Activated T-helper 1 cell treated with anti-CD3 and anti-CD28 coated beads, Interleukin-12 subunit alpha, Interleukin-12 subunit beta, Interleukin-2, Interleukin-4 antibody, amounts not matched to agents 30 ng/mL and 10 ng/mL and 1 ng/mL, durations not matched to agents 14 hours and 24 hours and 36 hours (primary cell): ENCODE measurements at places on chromosomes 16 and 17.

DNA sequence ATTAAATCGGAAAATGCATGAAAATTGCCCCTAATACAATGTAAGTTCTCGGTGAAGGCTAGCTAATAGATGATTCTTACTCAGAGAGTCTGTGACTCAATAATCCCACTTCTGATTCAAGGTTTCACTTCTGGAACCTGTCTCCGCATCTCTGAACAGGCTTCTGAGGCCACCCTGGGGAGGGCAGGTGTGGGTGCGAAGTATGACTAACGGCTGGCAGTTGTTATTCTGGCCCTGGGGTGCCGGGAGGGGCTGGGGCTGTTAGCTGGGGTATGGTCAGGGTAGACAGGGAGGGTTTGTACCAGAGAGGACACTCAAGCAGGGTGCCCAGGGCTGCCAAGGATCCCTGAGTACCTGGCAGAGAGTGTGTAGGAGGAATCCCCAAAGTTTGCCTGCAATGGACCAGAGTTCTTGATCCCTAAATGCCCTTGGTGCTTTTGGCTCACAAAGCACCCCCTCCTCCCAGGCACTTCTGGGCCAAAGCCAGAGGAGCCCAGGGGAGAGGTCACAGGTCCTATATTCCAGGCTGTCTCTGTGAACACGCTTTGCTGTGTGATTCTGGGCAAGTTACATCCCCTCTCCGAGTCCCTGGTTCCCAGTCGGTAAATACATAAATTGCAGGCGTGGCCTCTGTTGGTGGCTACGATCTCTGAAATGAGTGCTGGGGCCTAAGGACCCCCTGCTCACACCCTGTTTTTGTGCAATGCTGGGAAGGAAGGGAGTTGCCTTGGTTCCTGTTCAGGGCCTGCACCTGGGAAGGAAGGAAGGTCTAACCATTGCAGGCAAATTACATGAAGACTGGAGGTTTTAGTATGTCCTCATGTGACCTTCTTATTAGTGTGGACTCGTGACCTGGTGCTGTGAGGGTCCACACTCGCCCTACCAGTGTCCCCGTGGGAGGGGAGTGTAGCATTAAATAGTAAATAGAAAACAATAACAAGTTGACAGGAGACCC, 49.9 kb upstream of the CPNE2 start:
- no peaks in the 10 kb centered on the region for H3K27me3 ChIP-seq
- peaks cover 59% of the 10 kb centered on the region for H3K36me3 ChIP-seq
- DNase-seq, result peak; percentile 66
- peaks cover 60% of the 10 kb centered on the region for H3K4me1 ChIP-seq
- H3K27ac ChIP-seq, result peak overlapping the region; percentile 98

GRCh38 chr16:31474173-31474714, 2.3 kb downstream of the TGFB1I1 start:
- H3K27me3 ChIP-seq, result peaks cover 49% of the 10 kb centered on the region
- H3K4me1 ChIP-seq, result peaks cover 23% of the 10 kb centered on the region
- H3K4me3 ChIP-seq, result no peak overlapping the region
- H3K36me3 ChIP-seq, result peaks cover 2% of the 10 kb centered on the region

- no peaks in the 10 kb centered on the region for H3K36me3 ChIP-seq
- DNase-seq, result no peak
- H3K27me3 ChIP-seq, result no peaks in the 10 kb centered on the region
- no peak overlapping the region for H3K4me3 ChIP-seq
- no peaks in the 10 kb centered on the region for H3K4me1 ChIP-seq
Measured at GRCh38 chr16:23025692-23026307, 123.5 kb downstream of the USP31 start.

GRCh38 chr17:29828676-29829284, 101.2 kb downstream of the SSH2 start:
- H3K27me3 ChIP-seq, result no peaks in the 10 kb centered on the region
- H3K27ac ChIP-seq, result no peak overlapping the region
- no peak overlapping the region for H3K4me3 ChIP-seq
- H3K4me1 ChIP-seq, result peaks cover 19% of the 10 kb centered on the region
- H3K36me3 ChIP-seq, result peaks cover 3% of the 10 kb centered on the region

GRCh38 chr16:2773188-2773968, 3.7 kb downstream of the ELOB start:
- no peak overlapping the region for H3K27ac ChIP-seq
- no peaks in the 10 kb centered on the region for H3K27me3 ChIP-seq
- peaks cover 23% of the 10 kb centered on the region for H3K4me1 ChIP-seq
- H3K4me3 ChIP-seq, result peak overlapping the region; percentile 7
- peaks cover 39% of the 10 kb centered on the region for H3K36me3 ChIP-seq

- H3K4me3 ChIP-seq, result no peak overlapping the region
- no peak overlapping the region for H3K27ac ChIP-seq
- no peak for DNase-seq
- peaks cover under 1% of the 10 kb centered on the region for H3K4me1 ChIP-seq
- H3K36me3 ChIP-seq, result no peaks in the 10 kb centered on the region
Measured at GRCh38 chr17:32931686-32932085, 3.7 kb downstream of the TMEM98 start.

DNA sequence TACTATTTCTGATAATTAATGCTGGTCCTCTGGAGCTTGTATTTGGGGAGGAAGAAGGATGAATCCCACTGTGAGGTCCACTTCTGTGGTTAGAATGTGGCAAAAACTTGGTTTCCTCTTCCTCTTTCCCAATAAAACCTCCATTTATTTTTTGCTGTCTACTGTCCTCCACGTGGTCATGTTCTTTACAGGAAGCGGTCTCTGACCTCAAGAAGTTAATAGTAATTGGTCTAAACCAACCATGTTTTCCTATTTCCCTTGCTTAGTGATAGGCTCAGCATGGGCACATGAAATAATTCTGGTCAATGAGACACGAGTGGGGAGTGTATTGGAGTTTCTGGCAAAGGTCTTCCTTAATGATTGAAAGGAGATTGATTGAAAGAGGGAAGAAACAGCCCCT, 33.9 kb downstream of the CHP2 start:
- H3K36me3 ChIP-seq, result no peaks in the 10 kb centered on the region
- peaks cover 17% of the 10 kb centered on the region for H3K27me3 ChIP-seq
- DNase-seq, result no peak
- H3K4me3 ChIP-seq, result no peak overlapping the region
- no peaks in the 10 kb centered on the region for H3K4me1 ChIP-seq

GRCh38 chr16:76732894-76733293, 455.7 kb downstream of the CNTNAP4 start:
- H3K27ac ChIP-seq, result no peak overlapping the region

DNA sequence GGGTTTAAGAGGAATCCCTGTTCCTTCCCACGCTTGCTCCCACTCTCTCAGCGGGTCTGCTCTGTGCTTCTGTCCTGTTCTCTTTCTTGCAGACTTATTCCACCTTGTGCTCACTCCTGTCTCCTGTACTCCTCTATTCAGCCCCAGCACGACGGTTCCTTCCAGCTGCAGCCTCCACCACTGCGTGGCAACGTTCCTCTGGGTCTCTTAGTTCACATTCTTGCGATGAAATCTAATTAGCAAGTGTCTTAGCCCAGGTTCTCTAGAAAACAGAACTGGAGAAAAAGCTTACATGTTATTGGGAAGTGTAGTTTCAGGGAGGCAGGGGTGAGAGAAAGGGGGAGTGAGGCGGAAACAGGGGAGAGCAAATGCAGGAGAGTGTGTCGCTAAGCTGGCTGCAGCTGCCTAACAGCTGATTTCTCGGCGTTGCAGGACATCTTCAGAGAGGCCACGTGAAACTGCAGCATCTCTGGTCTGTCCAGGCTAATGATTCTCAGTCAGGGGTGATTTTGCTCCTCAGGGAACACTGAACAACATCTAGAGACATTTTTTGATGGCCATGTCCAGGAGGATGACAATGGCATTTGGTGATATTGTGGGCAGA, 213.2 kb upstream of the NLRP1 start:
- no peak for DNase-seq
- H3K4me1 ChIP-seq, result no peaks in the 10 kb centered on the region

- peak overlapping the region; percentile 32 for H3K4me3 ChIP-seq
- no peak for DNase-seq
- peaks cover 16% of the 10 kb centered on the region for H3K27me3 ChIP-seq
Measured at GRCh38 chr16:30802936-30803335, 15.9 kb upstream of the ZNF629 start.

DNA sequence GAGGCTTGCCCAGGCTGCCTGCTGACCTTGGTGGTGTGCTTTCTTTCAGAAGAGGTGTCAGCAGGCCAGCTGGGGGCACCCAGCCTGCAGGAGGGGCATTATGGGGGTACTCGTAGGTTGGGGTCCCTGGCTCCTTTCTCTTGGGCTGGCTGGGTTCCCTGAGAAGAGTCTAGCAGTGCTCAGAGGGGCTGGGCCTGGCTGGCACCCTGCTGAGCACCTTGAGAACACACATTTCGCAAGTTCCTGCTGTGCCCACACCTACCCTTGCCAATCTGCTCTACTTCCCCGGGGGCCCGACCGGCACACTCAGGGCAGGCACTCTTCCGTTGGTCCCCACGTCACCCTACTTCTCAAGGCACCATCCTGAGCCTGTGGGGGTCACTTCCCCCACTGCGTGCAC, 5.1 kb downstream of the CEMP1 start:
- peaks cover 8% of the 10 kb centered on the region for H3K4me1 ChIP-seq
- H3K27me3 ChIP-seq, result no peaks in the 10 kb centered on the region
- no peak overlapping the region for H3K27ac ChIP-seq

DNA sequence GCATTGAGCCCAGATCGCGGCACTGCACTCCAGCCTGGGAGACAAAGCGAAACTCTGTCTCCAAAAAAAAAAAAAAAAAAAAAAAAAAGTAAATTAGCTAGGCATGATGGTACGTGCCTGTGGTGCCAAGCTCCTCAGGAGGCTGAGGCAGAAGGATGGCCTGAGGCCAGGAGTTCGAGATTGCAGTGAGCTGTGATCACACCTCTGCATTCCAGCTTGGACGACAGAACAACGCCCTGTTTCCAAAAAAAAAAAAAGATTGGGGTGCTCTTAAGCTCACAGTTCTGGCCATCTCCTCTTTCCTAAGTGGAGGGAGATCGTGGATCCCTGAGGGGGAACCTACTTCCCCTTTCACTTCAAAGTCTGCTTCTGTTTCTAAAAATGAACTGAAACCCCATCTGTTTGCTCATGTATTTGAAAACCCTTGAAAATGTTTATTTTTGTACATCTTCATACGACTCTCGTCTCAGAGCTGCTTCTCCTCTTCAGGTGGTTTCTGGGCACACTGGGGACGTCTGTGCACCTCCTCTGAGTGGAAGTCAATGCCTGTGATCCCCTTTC, 138.8 kb downstream of the PRKCA start:
- H3K4me3 ChIP-seq, result no peak overlapping the region
- no peak for DNase-seq
- peaks cover 36% of the 10 kb centered on the region for H3K4me1 ChIP-seq
- no peaks in the 10 kb centered on the region for H3K27me3 ChIP-seq

GRCh38 chr17:27488231-27488630, 32.0 kb downstream of the KSR1 start:
- H3K4me1 ChIP-seq, result peaks cover 66% of the 10 kb centered on the region
- DNase-seq, result no peak
- H3K4me3 ChIP-seq, result no peak overlapping the region
- no peaks in the 10 kb centered on the region for H3K27me3 ChIP-seq

DNA sequence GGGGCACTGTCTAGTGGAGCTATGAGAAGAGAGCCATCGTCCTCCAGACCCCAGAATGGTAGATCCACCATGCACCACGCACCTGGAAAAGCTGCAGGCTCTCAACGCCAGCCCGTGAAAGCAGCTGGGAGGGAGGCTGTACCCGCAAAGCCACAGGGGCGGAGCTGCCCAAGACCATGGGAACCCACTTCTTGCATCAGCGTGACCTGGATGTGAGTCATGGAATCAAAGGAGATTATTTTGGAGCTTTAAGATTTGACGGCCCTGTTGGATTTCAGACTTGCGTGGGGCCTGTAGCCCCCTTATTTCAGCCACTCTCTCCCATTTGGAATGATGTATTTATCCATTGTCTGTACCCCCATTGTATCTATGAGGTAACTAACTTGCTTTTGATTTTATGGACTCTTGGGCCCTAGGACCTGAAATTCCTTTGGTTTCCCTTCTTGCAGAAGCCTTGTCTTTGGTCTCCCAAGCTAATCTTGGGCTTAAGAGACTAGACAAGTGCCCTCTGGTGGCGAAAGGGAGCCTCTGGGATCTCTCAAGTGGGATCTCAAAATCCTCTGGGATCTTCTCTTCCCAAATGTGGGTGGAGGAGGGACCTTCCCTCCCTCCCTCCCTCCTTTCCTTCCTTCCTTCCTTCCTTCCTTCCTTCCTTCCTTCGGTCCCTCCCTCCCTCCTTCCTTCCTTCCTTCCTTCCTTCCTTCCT, 58.2 kb upstream of the HAPSTR1 start:
- H3K36me3 ChIP-seq, result no peaks in the 10 kb centered on the region
- DNase-seq, result no peak
- no peaks in the 10 kb centered on the region for H3K4me1 ChIP-seq
- no peak overlapping the region for H3K27ac ChIP-seq

DNA sequence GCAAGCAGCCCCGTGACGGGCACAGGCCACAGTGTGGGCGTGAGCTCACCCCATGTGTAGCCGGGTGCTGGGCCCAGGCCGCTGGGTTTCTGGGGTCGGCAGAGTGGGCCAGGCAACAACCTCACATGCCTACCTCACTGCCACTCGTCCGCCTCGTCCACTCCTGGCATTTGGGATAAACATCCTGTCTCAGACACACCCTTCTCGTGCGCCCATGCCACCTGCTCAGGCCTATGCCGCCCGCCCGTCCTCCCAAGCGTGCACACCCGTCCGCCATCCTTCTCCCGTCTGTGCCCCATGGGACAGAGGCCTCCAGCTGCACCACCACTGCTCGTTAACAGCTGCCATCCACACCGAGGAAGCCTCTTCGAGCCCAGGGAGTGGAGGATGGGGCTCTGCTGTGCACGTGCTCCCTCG, 64.3 kb downstream of the KLHDC4 start:
- DNase-seq, result no peak
- H3K27ac ChIP-seq, result peak overlapping the region; percentile 52
- peaks cover 11% of the 10 kb centered on the region for H3K36me3 ChIP-seq
- H3K4me3 ChIP-seq, result no peak overlapping the region
- H3K4me1 ChIP-seq, result peaks cover 34% of the 10 kb centered on the region

DNA sequence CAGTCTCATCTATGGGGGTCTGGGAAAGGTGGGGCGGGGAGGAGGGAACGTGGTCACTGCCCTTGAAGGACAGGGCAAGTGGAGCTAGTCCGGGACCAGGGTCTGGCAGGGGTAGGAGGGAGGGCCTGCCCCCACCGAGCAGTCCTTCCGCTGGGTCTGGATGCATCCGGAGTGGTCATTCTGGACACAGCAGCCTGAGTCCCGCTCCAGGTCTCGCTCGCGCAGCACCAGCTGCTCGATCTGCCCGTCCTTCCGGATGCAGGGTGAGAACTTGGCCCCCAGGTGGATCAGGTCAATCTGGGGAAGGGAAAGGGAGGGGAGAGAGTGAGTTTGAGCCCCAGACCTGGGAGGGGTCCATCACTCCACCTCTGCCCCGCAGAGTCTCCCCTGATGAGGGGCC, 6.8 kb downstream of the AANAT start:
- no peak overlapping the region for H3K4me3 ChIP-seq
- no peak overlapping the region for H3K27ac ChIP-seq
- H3K27me3 ChIP-seq, result no peaks in the 10 kb centered on the region
- peaks cover 24% of the 10 kb centered on the region for H3K36me3 ChIP-seq

DNA sequence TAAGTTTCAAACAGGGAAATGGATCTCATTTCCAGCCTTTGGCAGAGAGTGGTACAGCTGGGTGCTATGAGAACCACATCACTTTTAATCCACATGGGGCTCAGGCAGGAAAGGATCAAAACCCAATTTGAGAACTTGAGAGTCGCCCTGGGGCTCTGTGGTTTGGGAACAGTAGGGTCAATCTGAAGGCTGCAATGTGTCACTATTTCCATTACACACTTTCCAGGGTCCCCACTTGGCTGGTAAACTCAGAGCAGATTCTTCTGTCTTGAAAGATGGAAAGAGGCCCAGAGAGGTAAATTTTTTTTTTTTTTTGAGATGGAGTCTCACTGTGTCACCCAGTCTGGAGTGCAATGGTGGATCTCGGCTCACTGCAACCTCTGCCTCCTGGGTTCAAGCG, 6.7 kb upstream of the HIGD1B start:
- H3K27me3 ChIP-seq, result no peaks in the 10 kb centered on the region
- no peak overlapping the region for H3K27ac ChIP-seq
- peak overlapping the region; percentile 2 for H3K4me3 ChIP-seq
- peaks cover under 1% of the 10 kb centered on the region for H3K36me3 ChIP-seq
- H3K4me1 ChIP-seq, result peaks cover 8% of the 10 kb centered on the region
